Hippocampal formation (tissue), 2 donors: ENCODE measurements at places on chromosomes 5 and 9.

- no peak for DNase-seq
These were observed 1704.8 kb upstream of the CDH9 start for GRCh38 chr5:28743025-28743715.

DNA sequence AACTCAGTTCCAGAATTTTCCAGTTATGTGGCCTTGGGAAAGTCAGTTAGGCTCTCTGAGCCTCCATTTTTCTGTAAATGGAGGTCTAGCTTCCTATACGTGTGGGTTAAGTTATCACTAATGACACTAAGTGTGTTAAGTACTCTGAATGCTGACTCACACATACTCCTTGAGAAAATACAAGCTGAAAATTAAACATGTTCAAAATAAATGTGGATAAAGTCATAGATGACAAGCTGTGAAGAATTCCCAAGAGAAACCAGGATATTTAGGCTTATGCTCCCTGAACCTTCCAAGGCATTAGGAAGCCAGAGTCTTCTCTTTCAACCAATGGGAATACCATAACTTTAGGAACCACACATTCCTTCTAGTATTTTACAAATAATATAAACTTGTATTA, 58.1 kb downstream of the ABCA1 start:
- DNase-seq: no peak

DNA sequence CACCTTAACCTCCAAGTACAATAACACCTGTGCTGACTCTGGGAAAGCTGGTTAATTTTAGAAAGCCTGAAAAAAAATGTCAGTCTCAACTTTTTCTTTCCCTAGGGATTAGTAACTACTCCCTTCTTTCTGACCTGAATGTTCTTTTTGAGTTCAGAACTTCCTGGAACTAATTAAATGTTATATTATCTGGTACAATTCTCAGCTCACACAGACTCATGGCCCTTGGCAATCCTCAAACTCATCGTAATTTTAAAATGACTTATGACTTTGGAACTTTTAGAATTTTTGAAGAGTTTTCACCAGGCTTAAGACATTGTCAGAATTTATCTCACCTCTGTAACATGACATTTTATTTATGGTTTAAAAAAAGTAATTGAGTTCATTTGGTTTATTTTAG, 315.0 kb downstream of the FER start:
- DNase-seq: no peak

GRCh38 chr5:163079618-163080017, 357.8 kb upstream of the CCNG1 start:
- DNase-seq: no peak

DNA sequence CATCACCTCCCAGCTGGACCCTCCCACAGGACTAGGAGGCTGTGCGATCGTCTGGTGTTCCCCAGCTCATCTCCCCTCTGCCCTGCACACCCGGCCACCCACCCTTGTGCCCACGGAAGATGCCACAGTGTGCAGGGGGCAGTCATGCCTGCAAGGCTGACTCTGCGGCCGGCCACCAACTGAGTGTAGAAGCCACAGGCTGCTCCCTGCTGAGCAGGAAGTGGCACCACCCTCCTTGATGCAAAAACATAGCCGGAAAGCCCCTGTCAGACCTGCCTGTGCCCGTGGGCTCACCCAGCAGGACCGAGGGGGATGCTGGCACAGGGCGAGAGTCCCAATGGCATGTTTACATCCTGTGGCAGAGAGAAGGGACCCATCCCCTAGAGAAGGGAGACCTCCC, 40.3 kb upstream of the SLC12A7 start:
- no peak for DNase-seq

DNA sequence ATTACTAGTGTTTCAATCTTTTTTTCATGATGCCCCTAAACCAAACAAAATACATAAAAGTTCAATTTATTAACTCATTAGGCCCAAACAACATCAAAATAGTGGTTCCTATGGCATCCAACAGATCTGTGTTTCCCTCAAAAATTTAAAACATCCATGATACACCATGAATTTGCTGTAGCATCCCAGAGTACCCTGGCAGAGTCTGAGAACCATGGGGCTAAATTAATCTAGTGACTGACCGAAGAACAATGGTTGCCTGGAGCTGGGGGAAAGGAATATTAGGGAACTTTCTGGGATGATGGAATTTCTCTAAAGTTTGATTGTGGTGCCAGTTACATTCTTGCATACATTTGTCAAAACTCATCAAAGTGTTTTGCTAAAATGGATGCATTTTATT, 79.5 kb upstream of the TRIO start:
- no peak for DNase-seq
